GM06990 (cell line): ENCODE measurements at places on chromosomes 2 and 18.

DNA sequence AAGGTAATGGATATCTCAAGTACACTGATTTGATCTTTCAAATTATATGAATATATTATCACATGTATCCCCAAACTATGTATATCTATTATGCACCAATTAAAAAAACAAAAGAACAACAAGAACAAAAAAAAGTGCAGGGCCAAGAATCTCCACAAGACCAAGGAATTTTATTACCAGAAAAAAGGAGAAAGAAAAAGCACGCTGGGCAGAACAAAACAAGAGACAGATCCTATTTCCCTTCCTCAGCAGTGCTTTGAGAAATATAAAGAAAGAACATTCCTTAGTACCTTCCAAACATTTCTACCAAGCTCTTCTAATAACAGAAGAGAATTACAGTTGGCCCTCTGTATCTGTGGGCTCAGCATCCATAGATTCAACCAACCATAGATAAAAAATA is 144.7 kb upstream of the CREB1 start:
- DNase-seq: no peak

DNA sequence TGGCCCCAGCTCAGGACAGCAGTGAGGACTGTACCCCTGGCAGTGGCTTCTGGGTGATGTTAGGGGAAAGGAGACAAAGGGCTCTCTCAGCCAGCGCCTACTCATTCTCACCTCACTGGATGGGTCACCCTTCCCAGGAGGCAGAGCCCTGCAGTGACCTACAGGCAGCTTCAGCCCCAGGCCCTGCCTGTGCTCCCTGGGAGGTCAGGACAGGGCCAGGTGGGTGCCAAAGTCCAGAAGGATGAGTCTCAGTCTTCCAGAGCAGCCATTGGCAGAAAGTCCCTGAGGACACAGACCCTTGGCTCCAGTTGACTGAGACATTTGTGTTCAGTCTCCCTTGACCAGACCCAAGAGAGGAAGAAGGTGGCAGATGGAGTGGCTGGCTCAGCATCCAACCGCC is 75.1 kb downstream of the TEX51 start:
- DNase-seq: no peak

DNA sequence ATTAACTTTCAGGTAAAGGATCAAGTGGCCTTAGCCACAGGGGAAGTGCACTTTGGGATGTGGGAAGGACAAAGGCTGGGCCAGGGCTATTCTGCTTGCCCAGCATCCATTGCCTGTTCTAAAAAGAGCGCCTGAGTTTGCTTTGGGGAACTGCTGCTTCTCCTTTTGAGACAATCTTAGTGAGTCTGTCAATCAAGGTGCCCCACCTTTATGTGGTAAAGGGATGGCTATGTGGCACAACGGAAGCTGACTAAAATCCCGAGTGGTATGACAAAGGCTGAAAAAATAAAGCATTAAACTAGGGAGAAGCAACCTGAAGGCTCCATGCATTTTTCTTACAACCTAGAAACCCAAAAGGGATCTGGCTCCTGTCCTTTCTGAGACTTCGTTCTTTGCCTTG is 540.5 kb downstream of the SLC4A3 start:
- no peak for DNase-seq

GRCh38 chr2:156779416-156780120 is 343.4 kb downstream of the GPD2 start:
- no peak for DNase-seq

DNA sequence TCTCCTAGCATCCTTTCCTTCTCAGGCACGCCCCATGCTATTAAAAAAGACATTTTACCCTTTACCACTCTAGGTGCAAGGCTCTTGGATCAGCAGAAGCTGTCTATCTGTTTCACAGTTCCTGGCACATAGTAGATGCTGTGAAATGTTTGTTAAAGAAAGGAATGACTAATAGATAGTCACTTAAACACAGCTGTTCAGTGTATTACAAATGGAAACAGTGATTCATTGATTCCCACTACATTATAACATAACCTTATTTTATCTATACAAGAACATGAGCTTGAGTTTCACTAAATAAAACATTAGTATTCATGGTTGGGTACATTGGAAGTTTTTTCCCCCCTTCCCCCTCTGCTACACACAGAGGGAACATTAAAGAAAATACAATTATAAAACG is 142.1 kb downstream of the ASXL3 start:
- no peak for DNase-seq

DNA sequence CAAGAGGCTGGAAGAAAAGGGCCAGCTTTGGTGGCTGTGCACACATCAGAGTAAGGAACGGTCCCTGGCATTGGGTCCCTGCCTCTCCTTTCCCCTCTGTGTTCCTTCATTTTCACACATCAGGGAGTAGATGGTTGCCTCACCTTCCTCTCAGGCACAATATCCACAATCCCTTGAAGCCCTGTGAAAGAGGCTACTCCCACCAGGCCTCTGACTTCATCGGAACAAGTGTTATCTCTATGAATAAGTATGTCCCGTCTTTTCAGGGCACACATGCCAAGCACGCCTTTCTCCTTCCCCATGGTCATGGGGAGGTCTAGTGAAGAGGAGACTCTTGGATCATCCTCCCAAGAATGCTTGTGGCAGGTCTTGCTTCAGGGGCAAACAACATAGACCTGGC is 61.2 kb upstream of the LMAN1 start:
- DNase-seq: no peak

DNA sequence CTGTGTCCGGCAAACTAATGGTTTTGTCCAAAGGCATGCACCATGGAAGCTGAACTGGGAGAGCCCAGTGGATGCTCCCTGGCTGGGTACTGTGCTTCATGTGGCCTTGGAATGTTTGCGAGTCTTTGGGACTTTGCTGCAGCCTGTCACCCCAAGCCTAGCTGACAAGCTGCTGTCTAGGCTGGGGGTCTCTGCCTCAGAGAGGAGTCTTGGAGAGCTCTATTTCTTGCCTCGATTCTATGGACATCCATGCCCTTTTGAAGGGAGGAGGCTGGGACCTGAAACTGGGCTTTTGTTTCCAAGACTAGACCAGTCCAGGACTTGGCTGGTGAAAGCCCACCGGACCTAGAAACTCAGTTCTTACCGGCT is 1.7 kb downstream of the MARS2 start:
- DNase-seq: no peak

- DNase-seq: no peak
These were observed 168.5 kb downstream of the CELF4 start for GRCh38 chr18:37396971-37397720.

- DNase-seq: no peak
These were observed 618.8 kb upstream of the NRXN1 start for GRCh38 chr2:51650769-51651168.

- no peak for DNase-seq
These were observed 76.1 kb upstream of the PMAIP1 start for GRCh38 chr18:59823596-59824195.

DNA sequence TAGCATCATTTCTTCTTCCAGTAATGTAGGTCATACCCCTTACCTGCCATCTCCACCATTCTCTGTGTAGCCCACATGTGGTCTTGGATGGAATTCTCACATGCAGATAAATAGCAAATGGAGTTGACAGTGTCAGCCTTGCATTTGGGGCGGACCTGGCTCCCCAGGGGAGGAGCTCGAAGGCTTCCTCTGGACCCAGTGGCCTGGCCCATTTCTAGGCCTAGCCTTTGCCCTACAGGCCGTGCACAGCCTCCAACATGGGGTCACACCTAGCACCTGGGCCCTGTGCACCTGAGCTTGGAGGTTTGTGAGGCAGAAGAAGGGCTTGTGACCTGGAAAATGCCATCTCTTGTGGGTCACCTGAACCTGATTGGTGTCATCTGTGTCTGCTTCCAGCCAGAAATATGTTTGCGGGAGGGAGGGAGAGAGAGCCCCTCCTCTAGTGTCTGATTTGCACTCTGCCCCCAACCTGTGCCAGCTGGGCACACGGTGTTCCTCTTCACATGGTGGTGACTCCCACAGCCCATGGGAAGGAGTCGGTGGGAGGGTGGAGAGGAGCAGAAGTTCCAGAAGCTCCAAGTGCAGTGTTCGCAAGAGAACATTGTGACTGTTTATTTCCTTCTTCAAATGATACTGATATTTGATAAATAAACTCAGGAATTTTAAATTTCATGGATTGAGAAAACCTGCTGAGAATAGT is 33.0 kb downstream of the ITGB1BP1 start:
- DNase-seq: no peak

- no peak for DNase-seq
These were observed 57.4 kb downstream of the CELF4 start for GRCh38 chr18:37508207-37508606.

- DNase-seq: no peak
These were observed 241.2 kb upstream of the KCNJ3 start for GRCh38 chr2:154457286-154457685.
